Mesothelial cell of epicardium (in vitro differentiated cells): ENCODE measurements at places on chromosomes 13 and 19.

- no peak for DNase-seq
These were observed 121.0 kb downstream of the CRYL1 start for GRCh38 chr13:20404488-20405222.

DNA sequence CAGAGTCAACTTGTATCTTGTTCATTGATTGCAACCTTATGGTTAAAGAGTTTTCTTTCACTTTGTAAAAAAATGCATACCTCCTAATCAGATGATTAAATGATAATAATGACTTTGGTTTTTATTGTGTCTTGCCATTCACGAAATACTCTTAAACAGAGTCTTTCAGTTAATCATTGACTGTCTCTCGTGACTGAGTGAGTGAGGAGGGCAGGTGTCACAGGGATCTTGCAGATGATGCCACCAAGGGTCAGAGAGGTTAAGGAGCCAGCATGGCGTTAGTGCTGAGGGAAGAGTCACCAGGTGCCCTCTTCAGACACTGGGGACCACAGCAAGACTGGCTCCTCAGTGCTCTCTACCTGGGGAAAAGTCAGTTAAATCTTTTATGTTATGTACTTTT lies 8.0 kb downstream of the GPATCH1 start:
- DNase-seq, result no peak

- DNase-seq, result no peak
These were observed 77.4 kb upstream of the LRCH1 start for GRCh38 chr13:46475541-46475991.

DNA sequence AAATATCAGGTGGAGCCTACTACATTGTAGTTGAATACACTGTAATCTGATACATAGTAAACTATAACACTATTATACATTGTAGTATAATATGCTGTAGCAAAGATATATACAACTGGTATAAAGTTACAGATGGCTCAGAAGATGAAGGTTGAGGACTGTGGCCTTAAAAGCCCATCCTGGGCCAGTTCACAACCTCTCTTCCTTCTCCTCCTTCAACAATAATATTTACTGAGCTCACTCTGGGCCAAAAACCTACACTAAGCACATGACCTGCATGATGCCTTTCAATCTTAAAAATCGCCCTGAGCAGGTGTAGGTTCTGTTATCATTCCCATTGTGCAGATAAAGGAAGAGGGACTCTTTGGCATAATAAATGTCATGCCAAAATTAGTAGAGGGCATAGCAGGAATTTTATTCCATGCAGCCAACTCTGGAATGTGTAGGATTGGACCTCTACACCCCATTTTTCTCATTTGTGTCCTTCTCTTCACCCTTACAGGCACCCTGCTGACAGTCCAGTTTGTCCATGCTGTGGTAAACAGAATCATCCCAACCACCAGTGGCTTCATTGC lies 14.6 kb upstream of the SIN3B start:
- no peak for DNase-seq

DNA sequence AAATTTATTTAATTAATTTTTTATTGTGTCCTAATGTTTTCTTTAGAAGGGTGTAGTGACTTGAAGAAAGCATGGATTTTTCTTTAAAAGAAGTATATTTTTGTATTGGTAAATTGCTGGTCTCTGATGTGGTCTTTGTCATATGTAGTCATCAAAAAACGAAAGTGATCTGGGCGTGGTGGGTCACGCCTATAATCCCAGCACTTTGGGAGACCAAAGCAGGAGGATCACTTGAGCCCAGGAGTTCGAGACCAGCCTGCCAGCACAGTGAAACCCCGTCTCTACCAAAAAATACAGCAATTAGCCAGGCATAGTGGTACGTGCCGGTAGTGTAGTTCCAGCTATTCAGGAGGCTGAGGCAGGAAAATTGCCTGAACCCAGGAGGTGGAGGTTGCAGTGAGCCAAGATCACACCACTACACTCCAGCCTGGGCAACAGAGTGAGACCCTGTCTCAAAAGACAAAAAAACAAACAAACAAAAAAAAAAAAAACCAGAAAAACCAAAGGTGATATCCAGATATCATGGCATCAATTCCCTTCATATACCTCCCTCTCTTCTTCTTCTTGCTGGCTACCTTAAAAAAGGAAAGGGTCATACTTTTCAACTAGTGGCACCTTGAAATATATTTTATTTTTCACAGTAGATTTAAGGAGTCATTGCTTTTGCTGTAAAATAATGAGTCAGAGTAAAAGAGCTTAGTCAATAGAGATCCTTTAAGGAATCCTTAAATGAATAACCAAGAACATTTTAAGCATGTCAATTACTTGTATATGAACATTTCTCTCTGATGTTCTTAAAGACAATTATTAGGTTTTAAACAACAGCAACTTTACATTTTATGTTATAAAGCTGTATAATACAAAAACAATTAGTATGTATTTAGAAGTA lies 19.9 kb downstream of the KCTD4 start:
- DNase-seq, result no peak
